Effector CD8-positive, alpha-beta T cell (primary cell): ENCODE measurements at places on chromosomes 12 and 14.

DNA sequence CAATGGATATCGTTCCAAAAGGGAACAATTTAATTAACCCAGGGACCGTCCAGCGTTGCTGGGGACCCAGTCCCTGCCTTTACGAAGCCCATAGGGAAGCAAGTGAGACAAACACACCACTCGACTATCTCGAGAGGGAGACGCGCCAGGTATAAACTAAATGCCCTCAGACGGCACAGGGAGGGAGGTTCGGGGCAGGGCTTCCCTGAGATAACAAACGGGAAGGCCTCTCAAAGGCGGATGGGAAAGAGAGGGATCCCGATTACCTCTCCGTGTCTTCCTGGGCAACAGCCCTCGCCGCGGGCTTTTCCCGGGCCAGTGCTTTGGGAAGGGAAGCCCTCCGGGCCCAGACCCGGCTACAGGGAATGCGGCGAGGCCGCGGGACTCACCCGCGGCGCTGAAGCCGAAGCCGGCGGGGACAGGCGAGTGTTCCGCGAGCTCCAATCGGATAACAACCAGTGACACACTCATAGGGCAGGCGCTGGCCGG is 390 bp downstream of the BRAP start:
- DNase-seq: no peak

GRCh38 chr12:5310151-5310550 is 121.8 kb upstream of the NTF3 start:
- no peak for DNase-seq

GRCh38 chr14:77071938-77072388 is 26.1 kb upstream of the CIPC start:
- DNase-seq: no peak

DNA sequence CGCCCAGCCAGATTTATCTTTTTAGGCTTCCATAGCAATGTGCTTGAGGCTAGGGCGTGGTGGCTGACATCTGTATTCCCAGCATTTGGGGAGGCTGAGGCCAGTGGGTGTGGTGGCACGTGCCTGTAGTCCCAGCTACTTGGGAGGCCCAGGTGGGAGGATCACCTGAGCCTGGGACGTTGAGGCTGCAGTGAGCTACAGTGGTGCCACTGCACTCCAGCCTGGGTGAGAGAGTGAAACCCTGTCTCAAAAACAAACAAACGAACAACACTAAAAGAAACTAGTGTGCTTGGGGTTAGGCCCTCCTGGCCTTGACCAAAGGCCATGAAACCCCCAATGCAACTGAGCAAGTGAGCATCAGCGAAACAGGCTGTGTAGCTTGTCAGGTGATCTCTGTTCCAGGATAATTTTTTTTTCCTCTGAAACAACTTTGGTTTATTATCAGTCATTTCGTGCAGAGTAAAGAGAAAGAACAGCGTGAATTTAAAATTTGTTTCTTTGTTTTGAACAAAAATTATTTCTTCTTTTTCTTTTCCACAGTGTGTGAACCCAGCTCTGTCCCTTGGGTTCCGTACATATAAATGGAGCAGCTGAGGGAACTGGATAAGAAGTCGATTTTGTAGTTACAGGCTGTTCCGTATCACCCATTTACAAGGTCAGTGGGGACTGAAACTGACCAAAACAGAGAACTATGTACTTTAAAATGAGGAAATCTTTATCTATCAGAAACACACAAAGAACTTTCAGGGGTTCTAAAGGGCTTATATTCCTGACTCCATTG is 8.8 kb upstream of the TUBA1C start:
- DNase-seq: no peak

DNA sequence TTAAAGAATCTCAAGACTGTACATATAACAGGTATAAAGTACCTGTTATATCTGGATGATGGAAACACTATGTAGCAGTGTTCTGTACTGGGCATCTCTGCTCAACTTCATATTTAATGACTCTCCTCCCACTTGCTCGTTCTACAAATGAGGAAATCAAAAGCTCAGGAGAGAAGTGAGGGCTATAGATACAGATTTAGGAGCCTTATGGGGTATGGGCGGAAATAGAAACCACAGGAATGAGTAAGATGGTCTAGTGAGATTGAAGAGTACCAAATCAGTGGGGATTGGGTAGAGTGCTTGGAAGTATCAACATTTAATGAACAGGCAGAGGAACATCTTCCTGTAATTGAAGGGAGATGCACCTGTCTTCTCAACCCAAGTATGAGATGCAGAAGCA is 23.8 kb upstream of the POLR3B start:
- no peak for DNase-seq

- DNase-seq: no peak
Observed at GRCh38 chr12:77572371-77572770, 258.3 kb upstream of the NAV3 start.

DNA sequence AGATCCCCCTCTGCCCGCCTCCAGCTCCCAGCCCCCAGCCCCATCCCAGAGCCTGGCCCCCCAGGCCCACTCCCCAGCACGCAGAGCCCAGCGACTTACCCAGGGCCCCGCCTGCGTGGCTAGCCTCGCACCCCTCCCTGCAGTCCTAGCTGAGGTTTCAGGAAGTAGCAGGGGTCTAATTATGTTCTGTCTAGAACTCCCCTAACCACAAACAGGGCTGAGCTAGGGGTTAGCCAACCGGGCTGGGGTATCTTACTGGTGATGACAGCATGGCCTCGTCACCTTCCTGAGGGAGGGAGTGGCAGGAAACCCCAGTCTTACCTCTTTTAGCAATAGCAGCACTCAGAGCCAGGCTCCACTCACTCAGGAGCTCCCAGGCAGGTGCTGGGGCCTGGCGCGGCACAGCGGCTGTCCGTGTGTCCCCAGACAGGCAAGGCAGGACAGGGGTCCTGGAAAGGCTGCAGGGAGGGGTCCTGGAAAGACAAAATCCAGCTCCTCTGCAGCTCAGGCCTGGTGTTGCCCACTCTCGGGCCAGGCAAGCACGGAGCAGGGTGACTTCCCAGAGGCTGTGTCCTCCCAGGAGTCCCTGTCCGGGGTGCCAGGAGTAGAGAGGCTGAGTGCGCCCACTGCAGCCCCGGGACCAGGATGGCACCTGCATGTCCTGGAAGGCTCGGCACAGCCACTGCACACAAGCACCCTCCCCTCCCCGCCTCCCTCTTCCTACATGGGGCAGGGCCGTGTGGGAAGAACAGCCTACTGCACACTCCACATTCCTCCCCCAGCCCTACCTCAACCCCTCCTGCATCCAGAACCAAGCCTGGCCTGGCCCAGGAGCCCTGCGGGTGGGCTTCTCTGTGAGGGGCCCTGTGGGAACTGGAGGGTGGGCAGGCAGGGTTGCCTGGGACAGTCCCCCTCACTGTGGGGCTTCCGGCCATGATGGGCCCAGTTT is at the start of gene GPR132:
Gene GPR132 (minus strand): TSS at position 151 of the 949 bp plus-strand sequence. CDS start 10,010 bp downstream, outside the sequence.
- peak; percentile 84 for DNase-seq

DNA sequence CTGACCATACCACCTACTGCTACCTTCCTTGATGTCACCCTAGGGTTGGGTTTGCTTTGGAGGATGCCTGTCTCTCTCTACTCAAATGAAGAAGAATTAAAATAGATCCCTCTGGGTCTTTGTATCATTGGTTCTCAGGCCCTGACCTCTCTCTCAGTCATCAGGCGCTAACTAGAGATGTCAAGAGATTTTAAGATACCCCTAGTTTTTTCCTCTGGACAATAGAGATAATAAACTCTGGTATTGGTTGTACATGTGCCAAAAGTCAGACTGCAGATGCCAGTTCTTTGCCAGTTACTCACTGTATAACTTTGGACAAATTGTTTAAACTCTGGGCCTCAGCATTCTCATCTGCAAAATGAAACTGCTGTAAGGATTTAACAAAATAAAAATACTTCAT is 31.5 kb downstream of the ITPR2 start:
- DNase-seq: no peak

DNA sequence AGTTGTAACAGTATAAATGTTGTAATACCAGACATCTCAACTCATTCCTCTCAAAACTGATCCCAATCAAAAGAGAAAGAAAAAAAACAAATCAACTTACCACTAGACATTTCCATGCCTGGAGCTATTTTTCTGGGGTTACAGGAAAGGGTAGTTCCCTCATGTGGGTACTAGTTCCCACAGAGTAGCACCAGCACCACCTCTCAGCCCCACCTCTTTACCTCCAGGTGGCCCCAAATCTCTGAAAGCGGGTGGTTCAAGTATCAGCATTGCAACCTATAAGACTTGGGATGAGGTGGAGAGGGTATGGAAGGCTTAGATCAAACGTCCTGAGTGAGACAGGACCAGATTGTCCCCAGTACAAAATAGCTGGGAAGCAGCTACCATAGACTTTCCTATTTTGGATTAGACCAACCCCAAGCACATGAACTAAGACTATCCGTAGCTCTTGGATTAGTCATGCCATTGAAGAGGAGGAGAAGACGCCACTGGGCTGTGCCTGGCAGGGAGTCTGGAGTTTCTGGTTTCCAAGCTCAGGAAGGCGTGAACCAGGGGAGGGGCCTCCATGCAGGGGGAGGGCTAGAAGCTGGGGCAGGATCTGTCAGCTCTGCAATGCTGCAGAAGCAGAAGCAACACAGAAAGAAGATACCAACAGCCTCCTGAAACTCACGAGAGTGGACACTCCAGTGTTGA is at the start of gene SLC39A2:
Gene SLC39A2 (plus strand): TSS at position 620 of the 693 bp plus-strand sequence. CDS start 154 bp downstream, outside the sequence.
- no peak for DNase-seq

GRCh38 chr12:69059465-69060457 is 126.8 kb upstream of the CPM start:
- no peak for DNase-seq

- no peak for DNase-seq
Observed at GRCh38 chr12:105036937-105037649, 47.2 kb downstream of the ALDH1L2 start.

DNA sequence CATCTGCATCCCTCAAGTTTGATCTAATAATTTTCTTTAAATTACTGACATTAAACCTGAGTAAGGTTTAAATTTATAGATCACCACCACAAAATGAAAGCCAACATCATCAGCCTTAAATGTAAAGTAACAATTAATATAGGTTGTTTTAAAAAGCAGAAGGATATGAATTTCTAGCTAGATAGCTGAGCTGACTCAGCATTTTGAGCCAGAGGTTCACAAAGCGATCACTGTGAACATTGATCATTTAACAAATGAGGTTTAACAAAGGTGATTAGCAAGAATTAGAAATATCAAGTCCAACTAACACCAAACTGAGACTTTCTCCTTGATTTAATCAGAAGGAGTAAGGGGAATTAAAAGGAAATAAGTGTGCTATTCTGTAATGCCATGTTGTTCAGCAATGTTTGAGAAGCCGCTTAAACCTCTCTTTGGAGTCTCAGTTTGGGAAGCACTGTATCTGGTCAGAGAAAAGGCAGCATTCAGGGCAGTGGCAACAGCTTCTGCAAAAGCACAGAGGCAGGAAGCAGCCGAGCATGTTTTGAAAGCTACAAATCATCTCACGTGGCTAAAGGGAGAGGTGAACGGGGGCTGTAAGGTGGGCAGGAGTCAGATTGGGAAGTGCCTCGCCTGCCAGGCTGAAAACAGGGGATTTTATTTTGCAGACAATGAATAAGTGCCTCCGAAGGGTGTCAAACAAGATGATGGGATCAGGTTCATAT is 19.6 kb downstream of the RIMBP2 start:
- DNase-seq: no peak

GRCh38 chr14:38158468-38158867 is 49.2 kb upstream of the SSTR1 start:
- DNase-seq: no peak

- no peak for DNase-seq
Observed at GRCh38 chr14:89479802-89480201, 62.8 kb upstream of the FOXN3 start.

DNA sequence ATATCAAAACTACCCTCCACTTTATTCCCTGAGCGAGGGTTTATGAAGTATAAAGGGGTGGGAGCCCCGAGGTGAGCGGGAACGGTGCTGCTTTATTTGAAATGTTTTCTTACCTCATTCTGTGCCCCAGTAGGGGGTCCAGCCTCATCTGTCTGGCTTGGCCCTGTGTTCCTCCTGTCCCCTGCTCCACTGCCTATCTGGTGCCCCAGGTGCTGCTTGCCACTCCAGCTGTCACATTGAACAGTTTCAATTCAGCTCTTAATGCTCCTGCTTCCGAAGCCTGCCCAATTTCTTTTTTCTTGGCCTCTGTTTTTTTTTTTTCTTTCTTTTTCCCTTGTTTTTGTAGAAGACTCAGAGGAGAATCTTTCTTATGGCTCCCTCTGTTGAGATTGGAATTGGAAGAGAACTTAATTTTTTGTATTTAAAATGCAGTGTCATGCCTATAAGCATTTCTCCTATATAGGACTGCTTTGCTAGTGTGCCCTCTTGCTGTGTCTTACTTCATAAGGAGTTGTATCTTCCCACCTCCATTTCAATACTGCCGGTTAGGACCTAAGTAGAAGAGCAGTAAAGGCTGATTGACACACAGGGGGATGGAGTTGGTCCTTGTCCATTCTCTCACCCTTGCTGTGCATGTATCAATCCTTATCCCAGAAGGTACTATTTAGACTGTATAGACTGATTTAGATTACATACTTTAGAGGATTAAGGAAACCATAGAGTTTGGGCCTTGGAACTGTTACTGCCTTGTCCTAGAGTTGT is 2.3 kb downstream of the ATXN7L3B start:
- no peak for DNase-seq

DNA sequence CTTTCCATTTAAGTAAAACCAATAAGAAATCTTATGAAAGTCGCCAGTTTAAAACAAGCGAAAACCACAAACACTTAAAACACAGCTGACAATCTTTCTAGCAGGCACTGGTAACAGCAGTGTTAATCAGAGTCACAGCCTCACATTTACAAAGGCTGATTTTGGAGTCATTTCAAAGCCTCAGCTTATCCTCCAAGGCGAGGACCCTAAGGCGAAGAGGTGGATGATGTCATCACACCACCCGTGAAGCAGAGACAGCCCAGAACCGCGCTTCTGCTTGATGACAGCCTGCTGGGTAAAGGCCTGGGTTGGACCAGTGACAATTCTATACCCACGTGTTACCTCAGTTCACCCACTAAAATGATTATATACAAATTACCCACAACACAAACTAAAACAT is 10.1 kb downstream of the GOLGA3 start:
- DNase-seq: no peak

DNA sequence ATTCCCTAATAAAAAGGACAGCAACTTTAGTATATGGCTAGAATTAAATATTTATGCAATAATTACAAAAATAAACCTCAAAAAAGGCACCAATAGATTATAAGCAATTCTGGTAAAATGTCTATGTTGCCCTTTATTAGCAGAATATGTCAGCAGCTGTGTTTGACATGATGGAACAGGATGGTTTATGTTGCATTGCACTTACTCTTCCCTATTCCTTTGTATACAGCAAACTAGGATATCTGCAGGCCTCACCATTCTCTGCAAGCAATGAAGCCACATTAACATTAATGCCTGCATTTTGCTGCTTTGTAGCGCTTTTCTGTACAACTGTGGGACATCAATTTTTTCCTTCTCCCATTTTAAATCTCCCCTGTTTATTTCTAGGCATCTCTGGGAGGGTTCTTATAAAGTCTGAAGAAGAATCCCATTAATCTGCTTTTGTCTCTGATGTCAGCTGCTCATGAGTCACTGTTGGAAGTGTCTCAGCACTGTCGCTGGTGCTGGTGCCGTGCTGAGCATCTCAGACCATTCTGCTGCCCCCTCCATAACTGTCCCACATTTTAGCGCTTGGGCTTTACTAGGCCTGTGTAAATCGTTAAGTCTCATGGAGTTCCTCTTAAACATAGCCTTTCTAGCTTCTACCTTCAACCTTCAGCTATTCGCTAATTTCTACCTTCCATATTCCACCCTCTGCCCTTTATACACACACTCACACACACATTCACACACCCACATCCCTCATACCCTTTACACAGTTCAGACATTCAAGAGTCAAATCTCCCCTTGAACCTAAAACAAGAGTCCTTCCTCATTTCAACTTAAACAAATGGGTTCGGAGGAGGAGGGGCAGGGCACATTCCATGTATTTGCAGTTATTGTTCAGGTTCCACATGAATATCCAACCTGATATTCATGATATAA is 64.4 kb upstream of the TRHDE start:
- no peak for DNase-seq

- no peak for DNase-seq
Observed at GRCh38 chr12:5096241-5096924, 52.7 kb downstream of the KCNA5 start.
